Muscle of leg (tissue), 16 donors: ENCODE measurements at places on chromosomes 2 and 18.

DNA sequence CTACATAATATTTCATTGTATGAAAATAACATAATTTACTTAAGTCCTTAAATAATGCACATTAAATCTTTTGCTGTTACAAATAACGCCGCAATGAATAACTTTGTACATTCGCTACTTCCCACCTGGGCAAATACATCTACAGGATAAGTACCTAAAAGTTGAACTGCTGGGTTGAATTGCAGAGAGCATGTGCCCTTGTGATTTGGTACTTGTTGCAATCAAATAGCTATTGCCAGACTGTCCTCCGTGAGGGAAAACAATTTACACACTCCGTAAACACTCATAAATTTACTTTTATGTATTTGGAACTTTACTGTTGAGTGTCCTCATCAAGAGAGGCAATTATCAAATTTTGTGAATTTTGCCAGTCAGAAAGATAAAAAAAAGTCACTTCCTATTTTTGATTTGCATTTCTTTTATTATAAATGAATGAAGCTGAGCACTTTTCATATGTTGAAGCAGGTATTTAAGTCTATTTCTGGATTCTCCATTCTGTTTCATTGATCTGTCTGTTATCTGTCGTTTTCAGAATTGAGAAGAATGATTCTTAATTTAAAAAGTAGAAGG is 140.8 kb upstream of the SERTAD2 start:
- no peak overlapping the region for H3K27ac ChIP-seq
- H3K4me1 ChIP-seq: peaks cover 6% of the 10 kb centered on the region
- no peak for DNase-seq

- H3K4me1 ChIP-seq: no peaks in the 10 kb centered on the region
- H3K4me3 ChIP-seq: no peak overlapping the region
- no peaks in the 10 kb centered on the region for H3K27me3 ChIP-seq
These were observed 15.0 kb downstream of the GEN1 start for GRCh38 chr2:17768894-17769293.

DNA sequence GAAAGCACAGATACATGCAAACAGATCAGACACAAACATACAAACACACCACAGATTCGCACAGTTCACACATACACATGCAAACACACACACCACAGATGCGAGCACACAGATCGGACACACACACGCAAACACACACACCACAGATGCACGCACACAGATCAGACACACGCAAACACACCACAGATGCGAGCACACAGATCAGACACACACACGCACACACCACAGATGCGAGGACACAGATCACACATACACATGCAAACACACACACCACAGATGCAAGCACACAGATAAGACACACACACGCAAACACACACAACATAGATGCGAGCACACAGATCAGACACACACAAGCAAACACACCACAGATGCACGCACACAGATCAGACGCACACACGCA is 149.0 kb downstream of the PXDN start:
- H3K4me1 ChIP-seq: peaks cover 61% of the 10 kb centered on the region
- no peak overlapping the region for H3K4me3 ChIP-seq
- DNase-seq: no peak
- no peaks in the 10 kb centered on the region for H3K36me3 ChIP-seq
- H3K27ac ChIP-seq: no peak overlapping the region
- H3K27me3 ChIP-seq: peaks cover 6% of the 10 kb centered on the region

- H3K27me3 ChIP-seq: no peaks in the 10 kb centered on the region
- H3K4me1 ChIP-seq: peaks cover 41% of the 10 kb centered on the region
- DNase-seq: no peak
- no peak overlapping the region for H3K4me3 ChIP-seq
These were observed 49.2 kb downstream of the PLB1 start for GRCh38 chr2:28544922-28545589.

- no peak overlapping the region for H3K4me3 ChIP-seq
- H3K27ac ChIP-seq: no peak overlapping the region
- H3K4me1 ChIP-seq: no peaks in the 10 kb centered on the region
These were observed 19.0 kb upstream of the RMDN2 start for GRCh38 chr2:37906131-37906530.

GRCh38 chr2:235542733-235543127 is 48.9 kb downstream of the AGAP1 start:
- no peaks in the 10 kb centered on the region for H3K27me3 ChIP-seq
- H3K36me3 ChIP-seq: no peaks in the 10 kb centered on the region
- DNase-seq: no peak
- no peak overlapping the region for H3K27ac ChIP-seq
- no peak overlapping the region for H3K4me3 ChIP-seq
- peaks cover 12% of the 10 kb centered on the region for H3K4me1 ChIP-seq

- no peaks in the 10 kb centered on the region for H3K4me1 ChIP-seq
- no peaks in the 10 kb centered on the region for H3K27me3 ChIP-seq
- no peak overlapping the region for H3K4me3 ChIP-seq
- no peak for DNase-seq
- no peaks in the 10 kb centered on the region for H3K36me3 ChIP-seq
These were observed 261.2 kb downstream of the SPAG16 start for GRCh38 chr2:213545481-213545880.
